ENCODE measurements at places on chromosomes 13 and 19.

- no peak for DNase-seq
Measured at GRCh38 chr13:41356786-41357185, 45.7 kb downstream of the NAA16 start.

GRCh38 chr13:41004875-41005693, 14.0 kb downstream of the ELF1 start:
- DNase-seq = no peak

- no peak for DNase-seq
Measured at GRCh38 chr13:83622422-83622784, 259.9 kb downstream of the SLITRK1 start.

- DNase-seq = no peak
Measured at GRCh38 chr19:18915639-18916038, 3.5 kb downstream of the COPE start.

DNA sequence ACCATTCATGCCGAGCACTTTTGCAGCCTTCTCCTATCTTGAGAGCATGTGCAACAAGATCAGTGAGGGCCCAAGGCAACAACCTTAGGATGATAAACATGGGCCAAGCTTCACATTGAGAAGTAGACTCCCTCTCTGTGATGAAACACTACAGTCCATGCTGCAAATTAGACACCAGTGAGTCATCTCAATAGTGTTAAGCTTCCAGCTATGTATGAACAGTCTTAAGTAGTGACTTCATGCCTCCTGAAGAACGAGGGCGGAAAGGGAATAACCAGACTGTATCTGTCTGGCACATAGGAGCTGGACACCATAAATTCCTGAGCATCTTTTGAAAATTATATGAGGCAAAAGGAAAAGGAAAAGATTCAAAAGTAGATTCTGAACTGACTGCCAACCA, 309.9 kb upstream of the SLITRK1 start:
- DNase-seq = no peak

DNA sequence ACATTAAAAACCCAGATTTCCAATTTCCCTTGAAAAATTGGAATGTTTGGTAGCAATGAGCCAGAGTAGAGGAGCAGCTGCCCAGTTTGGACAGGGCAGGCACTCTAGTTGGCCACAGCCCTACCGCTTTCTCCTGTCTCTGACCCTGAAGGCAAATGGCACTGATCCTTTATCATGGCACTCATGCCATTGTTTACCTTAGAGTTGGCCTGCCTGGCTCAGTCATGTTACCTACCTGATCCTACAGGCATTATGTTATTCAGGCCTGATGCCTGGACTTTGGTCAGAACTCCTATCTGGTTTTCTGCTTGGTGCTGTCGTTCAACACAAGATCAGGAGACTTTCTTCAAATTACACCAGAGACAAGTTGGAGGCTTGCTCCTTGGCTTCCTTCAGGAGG, 24.9 kb upstream of the TDRD3 start:
- no peak for DNase-seq

GRCh38 chr19:30153326-30154210, 211.5 kb downstream of the URI1 start:
- DNase-seq = no peak

DNA sequence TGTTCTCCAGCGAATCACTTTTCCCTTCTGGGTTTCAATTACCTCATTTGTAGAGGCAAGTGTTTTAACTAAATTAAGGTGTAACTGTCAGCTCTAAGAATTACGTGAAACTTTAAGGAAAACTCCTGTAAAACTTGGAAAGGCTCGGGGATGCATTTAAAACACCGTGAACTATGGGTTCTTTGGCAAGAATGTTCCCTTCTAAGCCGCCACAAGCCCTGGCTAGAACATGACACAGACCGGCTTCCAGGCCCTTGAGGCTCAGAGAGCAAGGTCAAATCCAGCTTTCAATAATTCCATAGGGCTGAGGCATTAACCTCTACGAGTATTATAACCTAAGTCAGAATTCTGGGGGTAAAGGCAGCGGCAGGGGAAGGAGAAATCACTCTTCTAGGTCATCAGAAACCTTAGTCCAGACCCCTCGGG, 685 bp downstream of the VWA8 start:
- no peak for DNase-seq

- no peak for DNase-seq
Measured at GRCh38 chr13:95710313-95710712, 33.4 kb downstream of the DNAJC3 start.

GRCh38 chr13:27389891-27390290, 34.5 kb upstream of the GTF3A start:
- DNase-seq = no peak

DNA sequence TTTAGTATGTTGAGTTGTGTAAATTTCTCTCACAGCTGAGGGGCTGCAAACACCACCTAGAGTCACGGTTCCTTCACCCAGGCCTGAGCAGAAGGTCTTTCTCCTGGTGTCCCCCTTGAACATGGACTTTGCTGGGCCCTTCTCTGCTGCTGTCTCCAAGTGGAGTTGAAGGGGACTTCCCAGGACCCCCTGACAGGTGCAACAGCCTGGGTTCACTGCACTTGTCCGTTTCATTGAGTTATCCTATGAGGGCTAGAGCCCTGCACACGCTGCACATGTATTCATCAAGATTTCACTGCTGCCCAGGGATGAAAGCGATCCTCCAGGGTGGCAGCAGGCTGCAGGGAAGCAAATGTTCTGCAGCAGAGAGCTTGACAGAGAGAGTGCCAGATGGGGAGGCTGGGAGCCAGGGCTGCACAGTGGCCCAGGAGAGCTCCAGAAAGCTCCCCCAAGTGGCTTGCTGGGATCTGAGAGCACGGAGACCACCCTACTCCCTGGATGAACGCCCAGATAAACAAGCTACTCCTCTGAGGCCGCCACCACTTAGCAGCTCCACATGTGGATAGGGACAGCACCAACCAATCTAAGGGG, 10.3 kb downstream of the TMEM272 start:
- DNase-seq = no peak

GRCh38 chr19:5814852-5815246, 10.0 kb downstream of the NRTN start:
- no peak for DNase-seq

- no peak for DNase-seq
Measured at GRCh38 chr19:35347930-35348298, 212 bp downstream of the FFAR1 start.

GRCh38 chr19:33293255-33294057, 8.9 kb downstream of the CEBPA start:
- DNase-seq = no peak

DNA sequence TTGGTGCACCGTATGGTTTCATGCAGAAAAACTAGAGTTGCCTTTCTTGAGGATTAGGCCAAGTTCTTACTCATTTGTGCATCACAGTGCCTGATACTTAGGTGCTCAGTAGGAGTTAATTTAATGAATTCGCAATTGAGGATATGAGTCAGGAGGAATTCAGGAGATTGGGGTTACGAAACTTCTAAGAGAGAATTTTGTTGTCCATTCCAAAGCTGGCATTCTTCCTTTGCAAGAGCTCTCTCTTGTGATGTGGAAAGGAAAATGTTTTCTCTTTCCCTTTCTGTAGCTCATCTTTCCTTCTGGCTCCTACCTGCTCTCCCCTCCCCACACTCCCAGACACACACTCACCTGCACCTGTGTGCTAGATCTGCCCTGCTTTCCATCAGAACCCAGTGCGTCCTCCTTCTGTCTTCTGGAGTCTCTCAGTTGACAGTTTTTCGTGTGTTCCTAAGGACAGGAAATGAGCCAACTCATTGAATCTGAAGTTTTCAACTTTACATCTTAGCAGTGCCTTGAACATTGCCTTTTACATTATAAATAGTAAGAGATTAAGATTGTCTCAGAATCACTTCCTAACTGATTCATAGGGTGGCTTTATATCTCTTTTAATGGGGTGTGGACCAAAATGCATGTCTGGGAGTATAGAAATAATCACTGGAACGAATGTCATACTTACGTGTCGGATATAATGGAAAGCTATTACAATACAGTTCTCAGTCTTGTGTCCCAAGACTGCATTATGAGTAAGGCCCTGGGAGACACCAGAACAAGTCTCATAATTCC, 19.7 kb upstream of the ERCC5 start:
- no peak for DNase-seq

DNA sequence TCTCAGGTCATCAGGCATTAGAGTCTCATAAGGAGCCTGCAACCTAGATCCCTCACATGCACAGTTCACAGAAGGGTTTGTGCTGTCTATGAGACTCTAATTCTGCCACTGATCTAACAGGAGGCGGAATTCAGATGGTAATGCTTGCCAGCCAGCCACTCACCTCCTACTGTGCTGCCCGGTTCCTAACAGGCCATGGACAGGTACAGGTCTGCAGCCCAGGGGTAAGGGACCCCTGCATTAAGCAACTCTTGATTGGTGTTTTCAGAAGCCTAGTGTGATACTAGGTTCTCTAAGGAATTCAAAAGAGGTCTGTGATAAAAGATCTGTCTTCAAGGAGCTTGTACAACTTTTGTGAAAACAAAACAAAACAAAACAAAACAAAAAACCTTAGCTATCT, 31.1 kb downstream of the CAB39L start:
- no peak for DNase-seq

DNA sequence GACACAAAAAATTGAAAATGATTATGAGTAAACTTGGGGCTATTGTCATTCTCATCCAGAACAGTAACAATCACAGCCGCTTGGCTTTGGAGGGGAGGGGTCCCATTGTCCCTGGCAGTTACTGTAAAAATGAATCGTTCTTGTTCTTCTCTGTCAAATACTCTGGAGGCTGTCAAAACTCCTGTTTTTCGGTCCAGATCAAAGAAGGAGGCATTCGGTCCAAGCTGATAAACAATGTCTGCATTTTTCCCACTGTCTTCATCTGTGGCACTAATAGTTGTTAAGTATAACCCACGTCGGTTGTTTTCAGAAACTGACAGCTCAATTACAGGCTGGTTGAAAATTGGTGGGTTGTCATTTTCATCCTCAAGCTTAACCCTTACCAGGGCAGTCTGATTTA, 3.4 kb downstream of the PCDH9 start:
- no peak for DNase-seq

- DNase-seq = no peak
Measured at GRCh38 chr13:19266979-19267378, 85.4 kb upstream of the TUBA3C start.

DNA sequence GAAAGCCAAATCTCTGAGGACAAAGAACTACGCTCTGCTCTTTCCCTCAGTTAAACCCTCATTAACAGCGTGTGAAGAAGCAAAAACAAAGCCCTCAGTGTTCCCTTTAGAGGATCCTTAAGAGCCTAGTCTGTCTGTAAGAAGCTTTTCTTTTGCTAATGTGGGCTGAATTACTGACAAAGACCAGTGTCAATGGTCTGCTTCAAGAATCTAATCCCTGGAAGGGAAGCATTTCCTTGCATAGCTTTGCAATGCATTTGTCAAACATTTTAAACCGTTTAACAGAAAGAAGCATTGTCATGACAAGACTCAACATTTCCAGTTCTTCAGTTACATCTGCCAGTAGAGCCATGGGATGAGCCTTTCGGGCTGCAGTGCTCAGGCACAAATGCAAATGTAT, 64.9 kb downstream of the EDNRB start:
- DNase-seq = peak; percentile 86

- no peak for DNase-seq
Measured at GRCh38 chr19:19217099-19217498, 5.3 kb downstream of the NCAN start.

DNA sequence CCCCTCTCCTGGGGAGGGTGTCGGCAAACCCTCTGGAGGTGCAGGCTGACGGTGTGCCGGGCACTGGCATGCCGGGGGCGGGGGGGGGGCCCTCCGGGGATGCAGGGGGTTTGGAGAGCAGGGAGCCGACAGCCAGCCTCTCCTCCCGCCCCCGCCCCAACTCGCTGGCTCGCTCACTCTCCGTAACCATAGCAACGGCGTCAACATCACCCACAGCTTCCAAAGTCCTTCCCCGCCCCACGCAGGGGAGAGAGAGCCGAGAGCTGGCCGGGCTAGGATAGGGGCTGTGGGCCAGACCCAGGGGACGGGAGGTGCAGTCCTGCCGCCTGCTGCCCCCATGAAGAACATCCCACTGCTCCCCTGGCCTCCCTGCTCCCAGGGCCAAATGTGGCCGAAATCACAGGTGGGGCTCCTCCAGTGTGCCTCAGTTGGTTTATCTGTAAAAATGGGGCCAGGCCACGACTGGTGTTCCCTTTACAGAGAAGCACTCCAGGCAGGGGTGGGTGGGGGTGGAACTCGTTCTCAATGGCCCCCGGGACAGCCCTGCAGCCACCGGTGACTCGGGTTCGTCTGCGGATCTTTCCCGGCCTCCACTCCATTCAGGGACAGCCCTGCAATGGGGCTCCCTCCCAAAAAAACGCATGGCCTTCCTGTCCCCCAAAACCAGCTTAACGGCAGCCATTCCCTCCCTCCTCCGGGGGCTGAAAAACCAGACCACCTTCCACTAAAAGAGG, 3.2 kb downstream of the KLF16 start:
- peak; percentile 78 for DNase-seq

- DNase-seq = no peak
Measured at GRCh38 chr13:91313103-91313502, 34.4 kb upstream of the MIR17HG start.

GRCh38 chr13:40660141-40660664, 6.2 kb downstream of the FOXO1 start:
- DNase-seq = no peak

GRCh38 chr13:47337781-47338507, 441.1 kb upstream of the HTR2A start:
- no peak for DNase-seq

DNA sequence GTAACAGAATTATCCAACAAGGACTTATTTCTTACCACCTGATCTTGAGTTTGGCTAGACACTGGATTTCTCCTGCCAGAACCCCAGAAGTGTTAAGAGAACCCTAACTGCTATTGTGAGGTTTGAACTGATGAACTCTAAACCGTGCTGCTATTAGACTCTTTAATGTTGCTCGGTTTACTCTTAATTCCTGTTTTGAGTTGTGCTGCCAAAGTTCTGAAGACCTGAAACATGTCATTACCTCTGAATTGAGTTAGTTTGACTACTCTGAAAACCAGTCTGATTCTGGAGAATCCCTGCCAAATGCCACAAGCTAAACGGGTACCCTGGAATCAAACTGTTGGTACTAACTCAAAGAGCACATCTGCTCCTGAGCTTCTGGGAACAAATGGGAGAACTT, 215.5 kb downstream of the KLF12 start:
- no peak for DNase-seq

DNA sequence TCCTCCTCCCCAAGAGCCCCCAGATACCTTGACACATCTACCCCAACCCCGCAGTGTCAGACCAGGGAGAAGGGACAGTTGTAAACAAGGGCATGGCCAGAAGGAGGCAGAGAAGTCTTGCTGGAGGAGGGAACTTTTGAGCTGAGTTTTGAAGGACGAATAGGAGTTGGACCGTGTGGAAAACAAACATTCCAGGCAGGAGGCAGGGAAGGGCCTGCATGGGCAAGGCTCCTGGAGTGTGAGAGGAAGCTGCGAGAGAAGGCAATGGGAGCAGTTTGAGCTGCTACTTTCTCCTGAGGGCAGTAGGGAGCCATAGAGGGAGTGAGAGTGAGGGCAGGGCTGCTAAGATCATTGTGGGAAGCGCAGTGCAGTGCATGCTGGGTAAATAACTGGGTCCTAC, 23.3 kb downstream of the IL12RB1 start:
- no peak for DNase-seq

DNA sequence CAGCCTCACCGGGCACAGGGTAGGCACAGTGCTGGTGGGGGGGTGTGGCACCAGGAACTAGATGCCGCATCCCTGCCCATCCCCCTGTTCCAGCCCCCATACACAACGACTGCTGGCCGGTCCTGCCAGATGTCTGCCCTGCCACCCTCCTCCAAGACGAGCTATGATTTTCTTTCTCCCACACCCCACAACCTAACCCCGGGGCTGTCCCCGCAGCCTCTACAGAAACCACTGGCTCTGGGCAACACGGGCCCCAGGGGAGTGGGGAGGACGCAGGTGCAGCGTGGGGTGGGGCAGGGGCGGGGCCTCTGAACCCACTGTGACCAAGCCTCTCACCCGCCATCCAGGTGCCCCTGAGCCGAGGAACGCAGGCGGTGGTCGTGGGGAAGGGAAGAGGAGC, 15.5 kb downstream of the PGLS start:
- no peak for DNase-seq
